ENCODE measurements at places on chromosomes 5 and 9. TPM values are rescaled to one million over a fixed set of nuclear protein-coding genes. Genes with fewer than 3 reads are reported as not detected.

Gene SLC44A1
- total RNA-seq = 24.5 TPM

Gene DNAI1
- total RNA-seq = not detected

Gene STK10
- total RNA-seq = 7.7 TPM

Gene CFAP90
- total RNA-seq = not detected

Gene MLANA
- not detected for total RNA-seq

Gene GPR150
- total RNA-seq = not detected

Gene DOK3
- total RNA-seq = 2.5 TPM

Gene ERCC6L2
- 27.4 TPM for total RNA-seq

Gene FIBCD1
- 0.43 TPM for total RNA-seq

Gene FREM1
- 3.5 TPM for total RNA-seq

All from heart left ventricle (tissue), 16 donors.